ENCODE measurements at places on chromosomes 13 and 19.

GRCh38 chr19:45025264-45025663 is 13.6 kb upstream of the CLASRP start:
- no peak for DNase-seq

- peak; percentile 39 for DNase-seq
Observed at GRCh38 chr19:48969276-48970138, 4.4 kb downstream of the FTL start.

GRCh38 chr13:67156723-67157060 is 73.4 kb downstream of the PCDH9 start:
- DNase-seq = no peak

- DNase-seq = no peak
Observed at GRCh38 chr13:38602266-38602665, 84.6 kb upstream of the FREM2 start.

DNA sequence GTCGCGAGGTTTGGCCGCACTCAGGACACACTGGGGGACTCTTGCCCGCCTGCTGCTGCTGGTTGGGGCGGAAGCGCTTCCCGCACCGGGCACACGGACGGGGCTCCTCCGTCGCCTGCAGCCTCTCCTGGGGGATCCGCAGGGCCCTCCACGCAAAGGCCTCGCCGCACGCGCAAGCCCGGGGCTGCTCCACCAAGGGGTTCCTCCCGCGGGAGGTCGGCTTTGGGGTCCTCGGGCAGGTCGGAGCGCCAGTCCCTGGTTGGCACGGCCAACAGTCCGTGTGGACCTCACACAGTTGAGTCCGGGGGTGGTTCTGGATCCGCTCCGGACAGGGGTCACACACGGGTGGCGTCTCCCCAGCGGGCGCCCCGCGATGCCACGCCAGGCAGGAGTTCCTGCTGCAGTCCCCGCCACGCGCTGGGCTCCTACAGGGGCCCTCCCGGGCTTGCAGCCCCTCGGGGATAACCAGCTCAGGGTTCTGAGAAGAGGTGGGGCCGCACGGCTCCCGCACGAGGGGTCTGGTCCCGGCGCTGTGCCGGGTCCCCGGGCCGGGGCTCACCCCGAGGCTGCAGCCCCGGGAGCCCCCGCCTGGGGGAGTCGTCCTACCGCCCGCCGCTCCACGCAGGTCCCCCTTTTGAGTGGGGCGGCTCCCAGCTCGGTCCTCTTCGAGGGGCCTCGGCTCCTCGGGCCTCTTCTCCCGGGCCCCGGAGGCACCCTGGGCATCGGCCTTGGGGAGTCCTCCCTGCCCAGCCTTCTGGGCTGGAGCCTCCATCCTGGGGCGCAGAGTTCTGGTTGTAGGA is 6.2 kb upstream of the ZNF497 start:
- DNase-seq = no peak

- no peak for DNase-seq
Observed at GRCh38 chr13:108154421-108154858, 60.9 kb downstream of the LIG4 start.

- DNase-seq = peak; percentile 55
Observed at GRCh38 chr13:73835138-73835721, 299.0 kb downstream of the KLF12 start.

DNA sequence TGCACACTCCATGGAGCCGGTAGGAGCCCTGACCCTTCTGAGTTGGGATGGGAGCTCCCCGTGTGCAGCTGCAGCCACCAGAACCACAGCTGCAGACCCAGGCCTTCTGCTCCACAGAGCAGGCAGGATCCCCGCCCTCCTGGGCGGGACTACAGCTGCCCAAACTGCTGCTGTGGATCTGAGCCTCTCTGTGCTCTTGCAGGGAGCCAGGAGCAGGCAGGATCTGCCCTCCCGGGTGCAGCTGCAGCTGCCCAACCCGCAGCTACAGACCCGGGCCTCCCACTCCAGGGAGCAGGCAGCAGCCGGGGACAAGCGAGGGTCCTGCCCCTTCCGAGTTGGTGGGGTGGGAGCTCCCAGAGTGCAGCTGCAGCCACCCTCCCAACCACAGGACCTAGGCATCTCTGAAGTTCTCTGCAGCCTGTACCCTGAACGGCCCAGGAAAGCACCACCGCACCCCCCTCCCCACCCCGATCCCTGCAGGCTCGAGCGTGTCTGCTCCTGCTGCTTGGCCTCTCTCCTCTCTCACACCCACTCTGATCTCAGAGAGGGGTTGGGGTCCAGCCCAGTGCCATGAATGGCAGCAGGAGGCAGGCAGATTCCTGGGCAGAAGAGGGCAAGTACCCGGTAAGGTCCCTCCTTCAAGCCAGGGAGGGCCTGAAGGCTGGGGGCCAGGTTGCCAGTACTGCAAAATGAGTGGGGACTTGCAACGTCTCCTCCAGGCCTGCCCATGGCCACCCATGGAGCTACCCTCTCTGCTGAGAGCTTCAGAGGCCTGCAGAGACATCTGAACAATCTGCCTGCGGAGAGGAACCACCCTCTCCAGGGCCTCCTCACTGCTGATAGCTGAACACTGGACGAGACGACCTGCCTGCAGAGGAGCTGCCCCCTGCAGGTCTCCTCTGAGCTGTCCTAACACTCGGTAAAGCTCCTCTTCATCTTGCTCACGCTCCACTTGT is 16.4 kb upstream of the EMP3 start:
- peak; percentile 43 for DNase-seq

- DNase-seq = no peak
Observed at GRCh38 chr13:30314562-30314961, 7.2 kb upstream of the KATNAL1 start.

DNA sequence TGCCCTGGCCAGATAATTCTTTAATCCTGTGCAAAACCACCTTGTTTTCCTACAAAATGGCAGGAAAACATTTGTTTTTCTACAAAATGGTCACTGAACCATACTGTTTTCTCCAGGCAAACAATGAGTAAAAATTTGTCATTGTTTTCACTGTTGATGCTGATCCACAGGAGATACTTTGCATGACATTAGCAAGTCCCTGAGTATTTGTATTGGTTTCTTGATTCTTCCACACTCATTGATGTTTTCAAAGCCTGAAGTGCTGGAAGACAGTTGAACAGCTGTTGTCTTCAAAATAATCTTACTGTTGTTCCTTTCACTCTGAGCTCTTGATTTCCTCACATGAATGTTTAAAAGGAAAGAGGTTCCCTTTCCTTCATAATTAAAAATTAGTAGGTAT is 123.1 kb upstream of the HTR2A start:
- DNase-seq = no peak

DNA sequence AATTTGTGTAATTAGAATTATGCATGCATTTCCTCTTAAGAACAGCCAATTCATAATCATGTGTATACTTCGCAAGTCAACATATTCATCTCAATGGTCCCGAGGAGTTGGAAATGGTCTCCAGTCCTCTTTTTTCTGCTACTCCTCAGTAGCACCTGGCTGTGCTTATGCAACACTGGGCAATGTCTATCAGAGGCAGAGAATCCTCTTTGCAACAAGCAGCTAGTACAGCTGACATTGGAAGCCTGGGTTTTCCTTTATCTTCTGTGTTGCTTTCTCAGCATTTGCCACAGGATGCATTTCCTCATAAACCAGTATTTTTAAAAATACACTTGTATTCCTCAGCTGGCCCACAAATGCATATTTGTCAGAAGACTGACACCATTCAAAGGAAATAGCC is 405.3 kb upstream of the GPC6 start:
- no peak for DNase-seq

GRCh38 chr19:57434386-57435061 is 601 bp upstream of the ZNF749 start:
- DNase-seq = peak; percentile 6

DNA sequence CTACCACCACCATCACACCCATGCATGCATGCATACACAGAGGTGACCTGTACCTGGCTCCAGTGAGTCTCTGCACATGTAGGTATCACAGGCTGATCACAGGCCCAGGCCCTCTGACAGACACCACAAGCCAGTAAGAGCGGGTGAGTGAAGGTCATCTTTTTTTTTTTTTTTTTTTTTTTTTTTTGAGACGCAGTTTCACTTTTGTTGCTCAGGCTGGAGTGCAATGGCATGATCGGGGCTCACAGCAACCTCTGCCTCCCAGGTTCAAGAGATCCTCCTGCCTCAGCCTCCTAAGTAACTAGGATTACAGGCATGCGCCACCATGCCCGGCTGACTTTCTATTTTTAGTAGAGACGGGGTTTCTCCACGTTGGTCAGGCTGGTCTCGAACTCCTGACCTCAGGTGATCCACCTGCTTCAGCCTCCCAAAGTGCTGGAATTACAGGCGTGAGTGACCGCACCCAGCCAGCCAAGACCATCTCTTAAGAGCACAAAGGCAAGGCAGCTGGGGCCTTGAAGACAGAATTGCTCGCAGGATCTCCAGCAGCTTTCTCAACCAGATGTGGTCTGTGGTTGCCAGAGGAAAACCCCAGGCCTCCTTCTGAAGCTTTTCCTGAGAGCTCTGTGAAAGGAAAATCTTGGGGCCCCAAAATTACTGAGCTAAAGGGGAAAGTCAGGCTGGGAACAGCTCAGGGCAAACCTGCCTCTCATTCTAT is 3.2 kb upstream of the NKG7 start:
- no peak for DNase-seq

- DNase-seq = no peak
Observed at GRCh38 chr19:30090963-30091362, 148.9 kb downstream of the URI1 start.

All from fibroblast of skin of right quadriceps (primary cell).